ENCODE measurements at places on chromosomes 2 and 18.

- DNase-seq = no peak
These were observed 173.6 kb downstream of the ANTXR1 start for GRCh38 chr2:69186614-69187013.

- peak; percentile 68 for DNase-seq
These were observed 281.0 kb downstream of the PRKCE start for GRCh38 chr2:45932278-45932975.

DNA sequence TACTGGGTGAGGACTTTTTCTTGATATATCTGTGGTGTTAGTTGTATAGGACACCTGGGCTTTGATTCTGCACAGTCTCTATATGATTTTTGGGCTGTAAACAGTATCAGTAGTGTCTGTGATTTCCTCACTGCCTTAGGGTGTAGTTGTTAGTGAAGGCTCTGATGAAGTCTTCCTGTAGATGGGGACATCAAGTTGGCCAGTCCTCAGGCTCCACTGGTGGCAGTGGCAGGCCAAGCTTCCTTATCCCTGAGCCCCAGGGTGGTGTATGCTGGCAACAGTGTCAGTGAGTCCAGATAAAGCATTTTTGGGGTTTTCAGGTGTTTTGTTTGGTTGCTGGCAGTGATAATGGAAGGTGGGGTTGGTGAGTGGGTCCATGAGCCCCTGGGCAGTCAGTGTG, 961.4 kb downstream of the DSC3 start:
- DNase-seq = no peak

GRCh38 chr2:18001671-18002070, 123.2 kb downstream of the KCNS3 start:
- DNase-seq = no peak

DNA sequence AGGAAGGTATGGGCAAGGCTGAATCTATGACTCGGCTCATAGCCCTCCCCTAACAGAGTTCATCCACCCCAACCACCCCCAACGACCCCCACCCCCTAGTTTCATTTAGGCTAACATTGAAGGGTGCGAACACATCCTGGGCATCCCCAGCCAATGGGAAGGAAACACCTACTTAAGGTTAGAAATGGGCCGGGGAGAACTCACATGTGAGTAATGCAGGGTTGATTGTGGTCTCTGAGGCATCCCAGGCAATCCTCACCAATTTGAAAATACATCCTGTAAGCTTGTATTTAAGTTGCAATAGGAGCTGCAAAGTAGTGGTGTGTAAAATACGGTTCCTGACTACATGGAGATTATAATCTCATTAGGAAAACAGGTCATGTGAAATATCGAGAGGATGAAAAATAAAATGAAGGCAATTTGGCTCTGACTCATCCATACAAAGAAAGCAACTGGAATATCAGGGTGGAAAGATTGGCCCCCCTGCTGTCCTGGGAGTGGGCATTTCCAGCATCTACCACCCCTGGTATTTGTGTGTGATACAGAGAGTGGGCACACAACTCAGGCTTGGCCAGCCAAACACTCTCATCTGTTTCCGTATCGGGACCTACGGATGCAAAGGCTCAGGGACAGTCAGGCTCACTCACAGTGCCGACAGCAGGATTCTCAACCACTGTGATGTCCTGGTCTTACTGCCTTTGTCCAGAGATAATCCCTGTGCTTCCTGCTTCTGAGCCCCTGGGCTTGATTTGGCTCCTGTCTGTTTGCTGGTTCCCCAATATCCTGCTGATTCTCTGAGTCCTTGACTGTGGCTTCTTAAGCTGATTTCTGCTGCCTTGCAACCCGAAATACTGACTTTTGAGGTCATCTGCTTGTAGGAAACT, 90.0 kb upstream of the NCKAP5 start:
- DNase-seq = peak; percentile 10

DNA sequence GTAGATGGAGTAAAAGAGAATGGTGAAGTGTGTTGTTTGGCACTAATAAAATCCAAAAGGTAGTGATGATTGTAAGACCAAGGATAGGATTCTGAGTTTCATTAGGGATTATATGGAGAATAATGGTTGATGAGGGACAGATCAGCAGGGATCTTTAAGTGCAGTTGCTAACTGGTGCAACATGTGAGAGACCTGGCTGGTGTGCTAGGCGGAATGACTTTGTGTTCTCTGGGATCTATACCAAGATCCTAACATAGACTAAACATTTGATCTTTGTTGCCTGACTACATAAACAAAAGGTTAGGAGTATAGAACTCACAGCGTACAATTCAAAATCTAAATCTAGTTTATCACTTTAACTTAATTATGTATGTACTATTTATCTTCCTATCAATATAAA, 135.4 kb downstream of the PTRHD1 start:
- DNase-seq = no peak

- peak; percentile 25 for DNase-seq
These were observed 110.3 kb downstream of the SP3 start for GRCh38 chr2:173854840-173855239.

DNA sequence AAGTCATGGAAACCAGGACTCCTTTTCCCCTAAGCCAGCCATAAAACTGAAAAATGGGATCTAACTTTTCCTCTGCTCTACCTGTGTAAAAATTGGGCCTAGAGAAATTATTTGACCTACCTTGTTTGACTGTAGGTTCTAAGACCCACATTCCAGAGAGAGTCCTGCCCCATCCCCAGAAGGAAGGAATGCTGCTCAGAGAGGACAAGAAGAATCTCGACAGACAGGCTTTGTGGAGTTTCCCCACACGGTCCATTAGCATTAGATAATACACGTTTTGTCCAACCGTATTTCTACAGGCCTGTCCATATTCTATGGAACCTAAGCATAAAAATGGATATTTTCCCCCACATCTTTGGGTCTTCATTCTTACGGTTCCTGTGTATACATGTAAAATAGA, 403.3 kb downstream of the METTL4 start:
- DNase-seq = peak; percentile 67

DNA sequence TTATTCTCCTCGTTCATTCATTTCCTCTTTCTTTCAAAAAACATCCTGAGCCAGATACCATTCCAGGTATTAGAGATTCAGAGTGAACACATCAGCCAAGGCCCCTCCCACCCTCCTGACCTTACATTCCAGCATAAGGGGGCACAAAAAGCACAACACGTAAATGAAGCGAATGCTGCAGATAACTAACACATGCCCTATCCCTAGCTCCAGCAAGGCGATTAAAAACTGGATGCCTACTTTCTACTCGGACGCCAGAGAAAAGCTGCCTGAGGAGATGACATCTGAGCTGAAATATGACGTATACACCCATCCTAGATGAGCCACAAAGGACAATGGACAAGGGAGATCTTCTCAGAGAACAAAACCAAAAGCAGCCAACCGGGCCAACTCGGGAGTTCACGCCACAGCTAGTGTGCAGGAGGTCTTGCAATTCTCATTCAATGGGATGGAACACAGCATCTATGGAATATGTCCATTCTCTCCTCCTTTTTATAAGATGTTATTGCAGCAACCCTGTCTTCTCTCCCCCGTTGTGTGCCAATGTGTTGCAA, 33.5 kb downstream of the FEZ2 start:
- no peak for DNase-seq

DNA sequence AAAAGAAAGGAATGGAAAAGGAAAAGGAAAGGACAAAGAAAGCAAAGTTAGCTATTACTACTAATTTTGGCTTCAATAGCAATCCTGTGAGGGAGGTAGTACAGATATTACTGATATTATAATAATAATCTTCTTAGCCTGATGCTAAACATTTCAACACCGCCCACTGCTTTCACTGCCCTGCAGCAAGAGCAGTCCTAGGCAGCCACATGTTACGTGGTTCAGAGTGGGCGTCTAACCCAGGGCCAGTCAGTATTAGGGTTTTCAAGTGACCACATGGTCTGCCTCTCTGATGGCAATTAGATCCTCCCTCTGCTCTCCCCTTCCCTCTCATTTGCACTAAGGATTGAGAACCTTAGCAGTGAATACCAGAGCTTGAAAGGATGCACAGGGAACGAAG, 83.7 kb upstream of the ZNF397 start:
- DNase-seq = no peak

- no peak for DNase-seq
These were observed 41.8 kb upstream of the PDK1 start for GRCh38 chr2:172513935-172514586.

DNA sequence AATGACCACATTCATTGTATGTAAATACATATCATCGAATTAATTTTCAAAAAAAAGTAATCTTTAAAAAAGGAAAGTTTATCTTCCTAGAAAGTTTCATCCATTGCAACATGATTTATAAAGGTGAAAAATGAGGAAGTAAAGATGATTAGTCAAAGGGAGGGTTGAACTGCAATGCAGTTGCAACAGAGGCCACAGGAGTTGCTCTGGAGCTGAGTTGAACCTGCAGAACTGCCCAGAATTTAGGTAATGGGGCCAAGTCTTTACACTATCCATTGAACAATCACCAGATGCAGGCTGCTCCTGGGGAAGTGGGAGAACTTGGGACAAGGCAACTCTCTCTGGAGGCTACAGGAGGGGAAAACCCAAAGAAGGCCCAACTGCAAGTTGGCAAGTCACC, 390.7 kb downstream of the METTL4 start:
- DNase-seq = peak; percentile 79

GRCh38 chr2:68452158-68452900, 14.8 kb downstream of the FBXO48 start:
- DNase-seq = no peak

DNA sequence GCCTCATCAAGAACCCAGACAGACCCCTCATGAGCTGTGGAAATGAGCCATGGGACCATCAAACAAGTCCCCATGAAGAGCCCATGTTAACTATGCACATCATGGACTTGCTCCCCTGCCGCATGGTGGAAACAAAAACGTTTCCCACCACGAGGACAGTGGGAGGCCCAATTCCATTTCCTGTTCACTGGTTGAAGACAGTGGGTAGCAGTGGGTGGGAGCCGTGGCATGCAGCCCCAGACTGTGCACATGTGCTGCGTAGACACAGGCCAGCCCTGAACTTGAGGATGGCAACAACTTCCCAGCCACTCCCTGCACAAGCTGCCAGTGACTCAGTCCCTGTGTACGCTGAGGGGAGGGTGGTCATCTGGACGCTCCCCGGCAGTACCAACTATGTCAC, 108.4 kb upstream of the LMAN1 start:
- peak; percentile 2 for DNase-seq

- no peak for DNase-seq
These were observed 51.2 kb downstream of the GYPC start for GRCh38 chr2:126707191-126707590.

GRCh38 chr18:37218022-37218590, 347.5 kb downstream of the CELF4 start:
- no peak for DNase-seq

GRCh38 chr2:158297606-158298005, 158.9 kb downstream of the CCDC148 start:
- peak; percentile 82 for DNase-seq

- no peak for DNase-seq
These were observed 194.9 kb upstream of the SPOPL start for GRCh38 chr2:138306626-138307025.

- DNase-seq = peak; percentile 58
These were observed 40.7 kb downstream of the CYP26B1 start for GRCh38 chr2:72106978-72107377.

DNA sequence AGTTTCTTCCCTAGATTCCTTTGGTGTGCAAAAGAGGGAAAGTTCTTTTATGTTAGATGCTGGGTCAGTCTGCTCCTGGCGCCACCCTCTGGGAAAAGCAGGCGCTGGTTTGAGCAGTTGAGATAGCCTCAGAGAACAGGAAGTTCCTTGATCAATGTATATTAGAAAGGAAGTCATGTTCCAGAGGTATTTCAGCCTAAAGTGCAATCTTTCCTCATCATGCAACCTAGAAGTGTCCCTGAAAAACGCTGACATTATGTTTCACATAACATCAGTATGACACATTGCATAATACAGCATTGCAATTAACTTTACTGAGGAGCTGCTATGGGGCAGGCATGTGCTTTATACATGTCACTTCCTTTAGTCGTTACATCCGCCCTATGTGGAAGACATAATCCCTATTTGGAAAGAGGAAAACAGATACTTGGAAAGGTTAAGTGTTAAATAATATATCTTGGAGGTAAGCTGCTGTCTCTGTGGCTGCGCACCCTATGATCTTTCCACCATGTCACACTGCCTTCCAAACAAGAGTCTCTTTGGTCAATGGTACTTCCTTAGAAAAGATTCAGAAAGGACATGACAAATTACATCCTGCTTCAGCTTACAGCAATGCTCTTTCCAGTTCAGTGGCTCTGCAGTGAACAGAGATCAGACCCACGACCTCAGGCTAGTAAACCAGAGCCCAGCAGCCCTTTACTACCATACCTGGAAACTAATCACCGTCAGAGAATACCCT, 369.7 kb downstream of the RAD51AP2 start:
- peak; percentile 43 for DNase-seq

DNA sequence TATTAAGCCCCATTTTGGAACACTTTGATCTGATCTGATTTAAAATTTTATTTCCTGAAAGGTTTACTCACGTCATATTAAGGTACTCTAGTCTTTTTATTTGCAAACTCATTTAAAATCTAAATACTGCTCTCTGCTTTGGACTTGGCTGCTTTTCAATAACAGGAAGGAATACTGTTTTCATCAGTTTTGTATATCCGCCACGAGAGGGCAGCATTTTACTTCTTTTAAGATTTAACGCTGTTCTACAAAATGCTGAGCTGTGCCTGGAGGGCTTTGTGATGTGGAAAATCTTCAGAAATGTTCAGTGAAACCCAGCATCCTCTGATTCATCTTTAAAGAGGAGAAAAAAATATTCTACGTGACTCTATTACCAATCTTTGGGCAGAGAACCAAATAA, 37.5 kb upstream of the SLC38A11 start:
- DNase-seq = peak; percentile 95

GRCh38 chr2:47869859-47870595, 36.3 kb downstream of the FBXO11 start:
- no peak for DNase-seq

DNA sequence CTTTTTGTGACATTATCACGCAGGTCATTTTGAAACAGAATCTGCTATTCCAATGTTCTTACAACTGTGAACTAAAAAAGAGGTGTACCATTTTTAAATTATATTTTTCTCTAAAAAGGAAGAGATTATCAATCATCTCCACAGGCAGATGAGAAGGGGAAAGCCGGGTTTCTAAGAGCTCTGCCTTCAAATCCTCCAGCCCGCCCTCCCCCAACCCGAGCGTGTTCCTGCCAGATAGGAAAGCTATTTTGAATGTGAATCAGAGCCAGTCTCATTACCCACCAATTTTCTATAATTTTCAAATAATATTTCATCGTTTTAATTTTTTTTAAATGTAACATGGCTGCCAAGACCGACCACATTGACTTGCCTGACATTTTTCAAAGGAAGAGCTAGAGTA, 65.9 kb downstream of the KCNF1 start:
- no peak for DNase-seq

Measured in epithelial cell of esophagus (primary cell).